Caco-2 (cell line): ENCODE measurements at places on chromosomes 6 and 20.
A peak's percentile ranks its signal among the peaks of the same experiment; 100 is the strongest.

DNA sequence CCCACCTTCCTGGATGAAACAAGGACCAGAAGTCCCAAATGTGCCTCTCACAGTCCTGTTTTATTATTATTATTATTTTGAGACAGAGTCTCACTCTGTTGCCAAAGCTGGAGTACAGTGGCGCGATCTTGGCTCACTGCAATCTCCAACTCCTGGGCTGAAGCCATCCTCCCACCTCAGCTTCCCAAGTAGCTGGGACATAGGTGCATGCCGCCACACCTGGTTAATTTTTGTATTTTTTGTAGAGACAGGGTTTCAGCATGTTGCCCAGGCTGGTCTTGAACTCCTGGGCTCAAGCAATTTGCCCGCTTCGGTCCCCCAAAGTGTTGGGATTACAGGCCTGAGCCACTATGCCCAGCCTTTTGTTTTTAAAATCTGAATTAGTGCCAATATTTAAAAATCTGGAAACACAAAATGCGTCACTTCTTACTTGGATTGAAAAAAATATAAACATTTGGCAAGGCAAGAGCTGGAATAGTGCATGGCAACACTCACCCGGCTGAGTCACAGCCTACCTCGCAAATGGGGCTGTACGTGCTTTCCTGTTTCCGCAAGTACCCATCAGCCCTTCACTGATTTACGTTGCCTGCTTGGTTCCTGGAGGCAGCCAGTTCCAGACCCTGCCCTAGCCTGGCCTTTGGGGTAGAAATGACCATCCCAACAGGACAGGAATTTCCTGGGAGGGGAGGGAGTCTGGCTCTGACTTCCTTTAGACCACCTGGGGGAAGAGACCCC lies 6.3 kb downstream of the SDCBP2 start:
- DNase-seq, result no peak

DNA sequence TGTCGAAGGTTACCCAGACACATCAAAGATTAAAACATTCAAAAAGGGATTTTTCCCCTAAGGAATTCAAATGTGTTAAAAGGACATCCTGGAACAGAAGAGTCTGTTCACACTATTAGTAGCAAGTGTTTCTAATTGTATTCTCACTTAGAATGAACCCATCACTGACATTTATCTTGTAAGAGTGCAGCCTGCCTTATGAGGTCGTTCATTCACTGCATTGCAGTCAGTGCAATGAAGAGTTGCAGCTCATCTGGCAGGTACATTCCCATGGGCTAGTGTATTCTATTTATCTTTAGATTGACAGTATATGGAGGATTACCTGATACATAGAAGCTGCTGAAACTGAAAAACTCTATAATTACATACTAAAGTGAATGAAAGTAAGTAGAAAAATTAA lies 36.5 kb downstream of the PHACTR1 start:
- DNase-seq, result no peak

DNA sequence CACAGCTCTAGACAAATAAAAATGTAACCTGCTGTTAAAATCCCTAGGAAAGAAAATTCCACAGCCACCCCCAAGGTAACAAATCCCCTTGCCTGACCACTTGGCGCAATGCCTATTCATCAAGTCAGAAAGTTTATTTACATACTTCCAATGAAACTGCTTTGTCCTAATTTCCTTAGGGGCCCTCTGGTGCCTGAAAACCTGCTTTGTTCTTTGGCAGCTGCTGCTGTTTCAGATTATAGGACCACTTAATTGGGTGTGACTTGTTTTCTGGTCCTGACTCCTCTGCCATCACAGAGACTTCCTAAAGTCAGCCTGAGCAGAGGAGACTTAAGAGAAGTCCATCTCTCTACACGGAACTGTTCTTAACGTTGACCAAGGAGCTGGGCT lies 323.6 kb downstream of the UBE3D start:
- no peak for DNase-seq

DNA sequence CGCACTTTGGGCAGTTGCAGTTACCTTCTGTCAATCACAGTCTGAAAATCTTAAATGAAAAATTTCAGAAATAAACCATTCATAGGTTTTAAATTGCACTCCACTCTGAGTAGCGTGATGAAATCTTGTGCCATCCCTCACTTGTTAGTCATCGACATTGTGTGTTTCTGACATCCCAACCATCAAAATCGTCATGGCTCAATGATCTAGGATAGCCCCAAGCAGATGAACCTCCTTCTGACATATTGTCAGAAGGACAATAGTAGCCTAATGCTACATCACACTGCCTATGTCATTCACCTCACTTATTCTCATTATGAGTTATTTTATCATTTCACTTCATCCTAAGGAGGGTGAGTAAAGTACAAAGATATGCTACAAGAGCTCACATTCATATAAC lies 284.8 kb downstream of the PTPRK start:
- DNase-seq, result no peak

GRCh38 chr6:119224095-119224701 lies 125.4 kb downstream of the MAN1A1 start:
- DNase-seq, result no peak

GRCh38 chr6:16295471-16295870 lies 57.1 kb downstream of the GMPR start:
- DNase-seq, result no peak

DNA sequence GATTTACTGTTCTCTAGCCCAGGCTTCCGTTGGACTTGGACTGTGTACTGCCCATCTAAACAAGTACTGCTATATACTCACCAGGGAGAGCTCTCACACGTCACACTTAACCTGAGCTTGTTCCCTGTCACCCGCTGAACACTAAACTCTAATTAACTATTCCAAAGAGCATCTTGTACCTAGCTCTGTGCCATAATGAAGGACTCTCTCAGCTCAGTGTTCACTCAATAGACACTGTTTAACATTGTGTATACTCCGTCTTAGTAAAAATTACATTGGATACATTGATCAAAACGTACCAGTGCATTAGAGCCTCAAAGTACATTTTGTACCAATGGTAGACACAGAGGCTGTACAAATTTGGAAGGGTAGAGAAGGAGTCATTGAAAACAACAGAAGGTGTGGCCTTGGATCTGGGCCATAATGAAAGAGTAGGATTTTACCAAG lies 55.4 kb upstream of the EPHA7 start:
- DNase-seq, result no peak

DNA sequence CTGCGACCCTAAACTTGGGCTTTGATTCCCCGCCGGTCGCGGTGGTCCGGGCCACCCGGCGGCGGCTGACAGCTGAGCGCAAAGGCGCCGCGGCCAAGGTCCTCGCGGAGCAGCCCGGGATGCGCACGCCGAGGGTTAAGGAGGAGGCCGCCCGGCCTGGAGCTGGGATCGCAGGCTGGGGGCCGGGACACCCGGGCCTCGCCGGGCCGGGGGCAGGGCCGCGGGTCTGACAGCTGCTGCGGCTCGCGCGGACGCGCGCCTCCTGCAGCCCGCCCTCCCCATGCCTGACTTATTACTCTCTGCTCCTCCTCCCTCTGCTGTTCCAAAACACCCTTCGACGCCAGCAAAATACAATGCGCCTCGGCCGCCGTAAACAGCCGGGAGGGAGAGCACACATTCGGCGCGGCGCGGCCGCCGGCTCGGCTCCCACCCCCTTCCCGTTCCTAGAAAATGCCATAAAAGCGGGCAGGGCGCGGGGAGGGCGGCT lies 746 bp downstream of the BACH2 start:
- DNase-seq, result peak; percentile 46

GRCh38 chr20:51540580-51540979 lies 1.9 kb downstream of the NFATC2 start:
- no peak for DNase-seq
